Kidney (tissue), 22 donors: ENCODE measurements at places on chromosomes 7 and 10.
A peak's percentile ranks its signal among the peaks of the same experiment; 100 is the strongest.

GRCh38 chr7:17690030-17690429 lies 250.3 kb downstream of the SNX13 start:
- no peak for DNase-seq

- DNase-seq = no peak
Observed at GRCh38 chr7:40162516-40162915, 27.7 kb downstream of the SUGCT start.

- DNase-seq = no peak
Observed at GRCh38 chr10:110258542-110258941, 46.2 kb downstream of the SMNDC1 start.

GRCh38 chr10:132306864-132307751 lies 642 bp downstream of the STK32C start:
- DNase-seq = peak; percentile 85
